GM23338 (cell line): ENCODE measurements at places on chromosomes 2 and 18. TPM values are rescaled to one million over a fixed set of nuclear protein-coding genes. Genes with fewer than 3 reads are reported as not detected.
A peak's percentile ranks its signal among the peaks of the same experiment; 100 is the strongest.

DNA sequence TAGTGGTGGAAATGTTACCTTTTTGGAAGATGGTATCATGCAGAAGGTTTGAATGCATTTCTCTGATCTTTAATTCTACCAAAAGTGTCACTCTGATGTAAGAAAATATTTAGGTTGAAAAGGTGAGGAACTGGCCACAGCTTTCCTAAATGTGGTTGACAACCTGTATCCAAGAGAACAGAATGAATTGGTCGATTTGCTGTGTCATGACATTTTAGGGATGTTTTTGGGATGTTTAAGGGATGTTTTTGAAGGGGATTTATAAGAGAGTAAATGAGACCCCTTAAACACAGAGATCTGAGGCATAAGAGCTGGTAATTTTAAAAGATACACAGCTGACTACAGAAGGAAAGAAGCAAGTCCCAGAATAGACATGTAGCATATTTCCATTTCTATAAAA, 270.8 kb upstream of the EPAS1 start:
- no peaks in the 10 kb centered on the region for H3K36me3 ChIP-seq
- no peak overlapping the region for H3K4me3 ChIP-seq
- H3K27ac ChIP-seq = no peak overlapping the region
- DNase-seq = no peak

- no peak overlapping the region for H3K27ac ChIP-seq
- no peaks in the 10 kb centered on the region for H3K36me3 ChIP-seq
- H3K4me3 ChIP-seq = peak overlapping the region; percentile 88
- no peak for DNase-seq
These were observed 1.1 kb upstream of the APCDD1 start for GRCh38 chr18:10453261-10453805.

DNA sequence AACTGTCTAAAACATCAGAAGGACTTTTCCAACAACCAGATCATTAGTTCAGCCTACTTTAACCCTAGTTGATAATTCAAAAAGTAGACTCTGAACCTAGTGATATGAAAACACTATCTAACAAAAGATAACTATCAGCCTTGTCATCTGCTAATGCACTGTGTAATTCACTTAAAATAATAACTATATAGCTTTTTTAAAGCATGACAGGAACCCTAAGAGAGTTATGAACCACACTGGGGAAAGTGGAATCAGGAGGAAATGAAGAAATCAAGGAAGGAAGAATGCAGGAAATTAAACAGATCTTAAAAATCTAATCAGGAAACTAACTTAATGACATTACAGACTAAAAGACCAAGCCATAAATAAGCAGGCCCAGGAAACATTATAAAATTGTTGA, 9.0 kb downstream of the B4GALT6 start:
- no peaks in the 10 kb centered on the region for H3K36me3 ChIP-seq
- no peak for DNase-seq
- no peak overlapping the region for H3K27ac ChIP-seq
- no peaks in the 10 kb centered on the region for H3K27me3 ChIP-seq
- peaks cover 68% of the 10 kb centered on the region for H3K4me1 ChIP-seq
- no peak overlapping the region for H3K4me3 ChIP-seq

- H3K4me3 ChIP-seq = no peak overlapping the region
- no peak overlapping the region for H3K27ac ChIP-seq
- H3K4me1 ChIP-seq = no peaks in the 10 kb centered on the region
- no peaks in the 10 kb centered on the region for H3K36me3 ChIP-seq
- peak; percentile 71 for DNase-seq
These were observed 50.4 kb downstream of the EML6 start for GRCh38 chr2:54773838-54774237.

- DNase-seq = no peak
- no peak overlapping the region for H3K27ac ChIP-seq
- no peak overlapping the region for H3K4me3 ChIP-seq
These were observed 160.7 kb upstream of the EPAS1 start for GRCh38 chr2:46136481-46136880.

DNA sequence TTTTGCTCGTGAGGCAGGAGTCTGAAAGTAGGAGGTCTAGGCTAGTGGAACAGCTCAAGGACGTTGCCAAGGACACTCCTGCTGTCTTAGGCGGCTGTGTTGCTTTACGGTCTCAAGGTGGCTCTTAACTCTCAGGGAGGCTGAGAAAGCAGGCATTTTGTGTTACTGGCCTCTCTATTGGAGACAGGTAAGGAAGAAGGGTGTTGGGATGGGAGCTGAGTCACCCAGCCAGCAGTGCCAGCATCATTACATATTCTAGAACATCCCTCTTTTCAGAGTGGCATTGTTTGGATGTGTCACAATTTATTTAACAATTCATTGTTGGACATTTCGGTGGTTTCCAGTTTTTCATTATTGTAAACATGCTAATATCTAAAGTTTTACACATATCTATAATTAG, 30.8 kb upstream of the TMEM214 start:
- no peaks in the 10 kb centered on the region for H3K27me3 ChIP-seq
- no peak overlapping the region for H3K4me3 ChIP-seq
- peak; percentile 51 for DNase-seq
- H3K27ac ChIP-seq = 0 out of 2 replicates have a peak overlapping the region, but pooled peaks have one; percentile 8

The TLX2 gene
- total RNA-seq = 0.21 TPM in 1 of 2 replicates, not detected in the other

GRCh38 chr2:30880516-30880915, 73.3 kb upstream of the CAPN13 start:
- H3K4me3 ChIP-seq = no peak overlapping the region
- no peaks in the 10 kb centered on the region for H3K27me3 ChIP-seq
- no peak for DNase-seq
- H3K4me1 ChIP-seq = 0 out of 2 replicates have a peak, but pooled peaks cover 4% of the 10 kb centered on the region

DNA sequence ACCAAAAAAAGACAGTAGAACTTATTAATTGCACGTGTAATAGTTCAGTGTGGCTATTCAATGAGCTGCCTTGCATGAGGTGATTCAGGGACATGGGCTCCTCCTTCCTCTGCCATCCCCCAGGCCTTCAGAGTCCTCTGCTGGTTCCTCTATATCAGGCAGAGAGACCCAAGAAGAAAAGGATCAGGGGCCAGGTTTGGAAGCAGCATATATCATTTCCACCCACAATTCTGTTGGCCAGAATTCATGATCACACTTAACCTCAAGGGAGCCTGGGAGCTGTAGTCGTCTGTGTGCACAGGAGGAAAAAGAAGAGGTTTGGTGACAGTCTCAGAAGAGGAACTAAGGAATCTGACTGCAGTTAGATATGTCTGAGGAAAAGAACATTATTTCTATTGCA, 114.0 kb upstream of the GLS start:
- no peak for DNase-seq
- H3K4me1 ChIP-seq = no peaks in the 10 kb centered on the region
- no peaks in the 10 kb centered on the region for H3K36me3 ChIP-seq
- H3K4me3 ChIP-seq = no peak overlapping the region
- H3K27me3 ChIP-seq = no peaks in the 10 kb centered on the region

DNA sequence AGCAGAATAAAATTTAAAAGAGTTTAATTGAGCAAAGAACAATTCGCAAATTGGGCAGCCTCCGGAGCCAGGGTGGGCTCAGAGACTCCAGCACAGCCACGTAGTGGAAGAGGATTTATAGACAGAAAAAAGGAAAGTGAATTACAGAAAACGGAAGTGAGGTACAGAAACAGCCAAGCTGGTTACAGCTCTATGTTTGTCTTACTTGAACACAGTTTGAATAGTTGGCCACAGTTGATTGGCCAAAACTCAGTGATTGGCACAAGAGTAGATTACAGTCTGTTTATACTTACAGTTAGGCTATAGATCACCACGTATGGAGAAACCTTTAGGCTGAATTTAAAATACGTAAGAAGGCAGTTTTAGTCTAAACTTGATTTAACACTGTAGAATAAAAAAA, 78.8 kb upstream of the NEDD4L start:
- H3K4me1 ChIP-seq = no peaks in the 10 kb centered on the region
- DNase-seq = no peak
- no peaks in the 10 kb centered on the region for H3K27me3 ChIP-seq
- no peaks in the 10 kb centered on the region for H3K36me3 ChIP-seq

DNA sequence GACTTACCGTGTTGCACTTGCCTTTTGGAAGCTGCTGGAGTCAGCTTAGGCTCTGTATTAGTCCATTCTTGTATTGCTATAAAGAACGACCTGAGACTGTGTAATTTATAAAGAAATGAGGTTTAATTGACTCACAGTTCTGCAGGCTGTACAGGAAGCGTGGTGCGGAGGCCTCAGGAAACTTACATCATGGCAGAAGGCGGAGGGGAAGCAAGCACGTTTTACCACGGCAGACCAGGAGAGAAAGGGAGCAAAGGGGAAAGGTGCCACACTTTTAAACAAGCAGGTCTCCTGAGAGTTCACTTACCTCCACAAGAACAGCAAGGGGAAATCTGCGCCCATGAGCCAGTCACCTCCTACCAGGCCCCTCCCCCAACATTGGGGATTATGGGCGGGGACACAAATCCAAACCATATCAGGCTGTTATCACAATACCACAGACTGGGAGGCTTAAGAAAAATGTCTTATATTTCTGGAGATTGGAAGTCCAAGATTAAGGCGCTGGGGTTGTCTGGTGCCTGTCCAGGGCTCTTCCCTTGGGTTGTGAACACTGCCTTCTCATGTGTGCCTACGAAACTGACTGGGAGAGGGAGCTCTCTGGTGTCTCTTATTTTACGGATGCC, 3.6 kb upstream of the D2HGDH start:
- no peak overlapping the region for H3K4me3 ChIP-seq
- H3K27ac ChIP-seq = no peak overlapping the region
- no peak for DNase-seq
- H3K36me3 ChIP-seq = no peaks in the 10 kb centered on the region
- H3K27me3 ChIP-seq = no peaks in the 10 kb centered on the region
- no peaks in the 10 kb centered on the region; the same call in 1 of the 2 replicates for H3K4me1 ChIP-seq

DNA sequence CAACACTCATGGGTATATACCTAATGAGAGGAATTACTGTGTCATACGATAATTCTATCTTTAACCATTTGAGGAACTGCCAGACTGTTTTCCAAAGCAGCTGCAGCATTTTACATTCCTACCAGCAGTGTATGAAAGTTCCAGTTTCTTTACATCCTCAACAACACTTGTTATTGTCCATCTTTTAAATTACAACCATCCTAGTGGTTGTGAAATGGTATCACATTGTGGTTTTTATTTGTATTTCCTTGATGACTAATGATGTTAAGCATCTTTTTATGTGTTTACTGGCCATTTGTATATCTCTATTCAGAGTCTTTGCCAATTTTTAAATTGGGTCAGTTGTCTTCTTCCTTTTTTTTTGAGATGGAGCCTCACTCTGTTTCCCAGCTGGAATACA, 4.0 kb upstream of the CKAP2L start:
- no peak overlapping the region for H3K4me3 ChIP-seq
- H3K36me3 ChIP-seq = no peaks in the 10 kb centered on the region
- no peaks in the 10 kb centered on the region for H3K27me3 ChIP-seq
- H3K27ac ChIP-seq = no peak overlapping the region

DNA sequence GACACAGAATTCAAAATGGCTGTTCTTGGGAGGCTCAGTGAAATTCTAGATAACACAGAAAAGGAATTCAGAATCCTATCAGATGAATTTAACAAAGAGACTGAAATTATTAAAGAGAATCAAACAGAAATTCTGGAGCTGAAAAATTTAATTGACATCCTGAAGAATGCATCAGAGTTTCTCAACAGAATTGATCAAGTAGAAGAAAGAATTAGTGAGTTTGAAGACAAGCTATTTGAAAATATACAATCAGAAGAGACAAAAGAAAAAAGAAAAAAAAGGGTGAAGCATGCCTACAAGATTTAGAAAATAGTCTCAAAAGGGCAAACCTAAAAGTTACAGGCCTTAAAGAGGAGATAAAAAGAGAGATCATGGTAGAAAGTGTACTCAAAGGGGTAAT, 12.0 kb upstream of the RANBP2 start:
- no peak overlapping the region for H3K27ac ChIP-seq
- H3K36me3 ChIP-seq = no peaks in the 10 kb centered on the region
- no peak overlapping the region for H3K4me3 ChIP-seq

GRCh38 chr18:23828426-23828825, 139.2 kb downstream of the LAMA3 start:
- no peak for DNase-seq
- H3K4me3 ChIP-seq = no peak overlapping the region
- H3K27me3 ChIP-seq = no peaks in the 10 kb centered on the region
- no peak overlapping the region for H3K27ac ChIP-seq

GRCh38 chr2:224630659-224631550, 45.7 kb upstream of the CUL3 start:
- no peaks in the 10 kb centered on the region for H3K27me3 ChIP-seq
- H3K36me3 ChIP-seq = no peaks in the 10 kb centered on the region
- H3K4me1 ChIP-seq = no peaks in the 10 kb centered on the region

- no peaks in the 10 kb centered on the region for H3K27me3 ChIP-seq
- DNase-seq = no peak
- H3K4me3 ChIP-seq = no peak overlapping the region
- peak overlapping the region; percentile 20; the same call in 1 of the 2 replicates for H3K27ac ChIP-seq
These were observed 22.5 kb downstream of the ALS2 start for GRCh38 chr2:201758234-201758633.

DNA sequence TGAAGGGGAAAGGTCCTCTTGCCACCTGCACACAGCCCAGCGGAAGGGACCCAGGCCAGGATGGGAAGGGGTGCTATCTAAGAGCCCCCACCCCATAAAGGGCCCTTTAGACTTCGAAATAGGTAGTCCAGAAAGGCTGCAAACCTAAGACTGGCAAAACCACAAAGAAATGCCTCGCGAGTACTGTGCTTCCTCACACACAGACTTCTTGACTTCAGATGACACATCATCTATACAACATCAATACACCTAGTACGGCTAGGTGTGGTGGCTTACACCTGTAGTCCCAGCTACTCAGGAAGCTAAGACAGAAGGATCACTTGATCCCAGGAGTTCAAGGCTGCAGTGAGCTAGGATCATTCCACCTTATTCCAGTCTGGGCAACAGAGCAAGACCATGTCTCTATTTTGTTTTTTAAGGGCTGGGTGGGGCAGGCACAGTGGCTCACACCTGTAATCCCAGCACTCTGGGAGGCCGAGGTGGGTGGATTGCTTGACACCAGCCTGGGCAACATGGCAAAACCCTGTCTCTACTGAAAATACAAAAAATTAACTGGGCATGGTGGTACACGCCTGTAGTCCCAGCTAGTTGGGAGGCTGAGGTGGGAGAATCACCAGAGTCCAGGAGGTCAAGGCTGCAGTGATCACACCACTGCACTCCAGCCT, 125.8 kb downstream of the CABLES1 start:
- H3K27me3 ChIP-seq = no peaks in the 10 kb centered on the region
- H3K4me1 ChIP-seq = peaks cover 30% of the 10 kb centered on the region
- H3K27ac ChIP-seq = peak overlapping the region; percentile 94
- DNase-seq = no peak
- H3K4me3 ChIP-seq = no peak overlapping the region

DNA sequence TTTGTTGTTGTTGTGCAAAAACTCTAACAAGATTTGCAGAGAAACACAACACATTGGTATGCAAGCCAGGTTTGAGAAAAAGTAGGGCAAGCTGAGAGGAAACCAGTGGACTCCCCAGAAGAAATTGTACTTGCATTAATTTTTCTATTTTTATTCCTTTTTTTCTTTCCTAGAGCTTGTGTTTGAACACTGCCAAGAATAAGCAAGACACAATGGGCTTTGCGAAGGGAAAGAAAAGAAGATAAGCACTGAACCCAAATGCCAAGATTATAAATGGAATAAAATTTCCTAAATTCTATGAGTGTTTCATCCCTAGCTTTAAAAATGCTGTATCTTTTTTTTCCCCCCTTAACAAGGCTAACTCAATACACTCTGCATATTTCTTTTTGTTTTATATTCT, 17.0 kb upstream of the CYTIP start:
- no peak for DNase-seq
- H3K4me1 ChIP-seq = peaks cover 21% of the 10 kb centered on the region; the same call in 1 of the 2 replicates
- no peak overlapping the region for H3K27ac ChIP-seq
